ENCODE measurements at places on chromosomes 2 and 18. TPM values are rescaled to one million over a fixed set of nuclear protein-coding genes. Genes with fewer than 3 reads are reported as not detected.
A peak's percentile ranks its signal among the peaks of the same experiment; 100 is the strongest.

Gene TBR1
- not detected for total RNA-seq

DNA sequence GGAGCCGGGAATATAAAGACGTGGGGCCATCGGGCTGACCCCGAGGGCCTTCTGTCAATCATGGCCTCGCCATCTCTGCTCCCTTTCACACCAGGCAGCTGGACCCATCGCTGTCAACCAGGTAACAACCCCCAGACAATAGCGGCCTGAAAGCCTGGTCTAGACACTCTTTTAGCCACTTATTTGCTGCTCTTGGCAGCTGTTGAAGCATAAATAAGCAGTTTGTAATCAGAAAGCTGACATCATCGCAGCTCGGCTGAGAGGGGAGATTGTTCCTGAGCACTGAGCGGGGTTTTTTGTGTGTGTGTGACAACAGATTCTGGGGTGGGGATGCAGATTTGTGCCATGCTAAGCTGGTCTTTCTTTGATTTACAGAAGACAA lies 423.6 kb upstream of the POU3F3 start:
- DNase-seq, result no peak

Gene TNFRSF11A
- total RNA-seq, result 0.06 TPM

Gene RABL2A
- total RNA-seq, result 5.1 TPM

Gene ARHGAP28
- 15.5 TPM for total RNA-seq

DNA sequence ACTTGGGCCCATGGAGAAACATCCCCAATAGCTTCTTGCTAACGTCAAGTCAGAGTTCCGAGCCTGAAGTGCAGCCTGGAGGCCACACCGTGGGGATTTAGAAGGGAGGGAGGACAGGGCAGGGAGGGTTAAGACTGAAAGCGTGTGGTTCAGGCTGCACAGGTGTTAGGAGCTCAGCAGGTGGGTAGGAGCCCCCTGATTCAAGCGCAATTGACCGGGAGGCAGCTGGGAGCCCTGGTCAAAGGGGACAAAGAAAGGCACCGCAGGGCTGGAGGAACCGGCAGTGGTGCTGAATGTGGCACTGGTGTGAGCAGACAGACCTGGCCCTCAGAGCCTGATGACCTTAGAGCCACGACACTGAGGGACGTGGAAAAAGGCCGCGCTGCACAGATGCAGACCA lies 149.6 kb downstream of the TMEM18 start:
- no peak for DNase-seq

Gene HOXD11
- total RNA-seq, result not detected

DNA sequence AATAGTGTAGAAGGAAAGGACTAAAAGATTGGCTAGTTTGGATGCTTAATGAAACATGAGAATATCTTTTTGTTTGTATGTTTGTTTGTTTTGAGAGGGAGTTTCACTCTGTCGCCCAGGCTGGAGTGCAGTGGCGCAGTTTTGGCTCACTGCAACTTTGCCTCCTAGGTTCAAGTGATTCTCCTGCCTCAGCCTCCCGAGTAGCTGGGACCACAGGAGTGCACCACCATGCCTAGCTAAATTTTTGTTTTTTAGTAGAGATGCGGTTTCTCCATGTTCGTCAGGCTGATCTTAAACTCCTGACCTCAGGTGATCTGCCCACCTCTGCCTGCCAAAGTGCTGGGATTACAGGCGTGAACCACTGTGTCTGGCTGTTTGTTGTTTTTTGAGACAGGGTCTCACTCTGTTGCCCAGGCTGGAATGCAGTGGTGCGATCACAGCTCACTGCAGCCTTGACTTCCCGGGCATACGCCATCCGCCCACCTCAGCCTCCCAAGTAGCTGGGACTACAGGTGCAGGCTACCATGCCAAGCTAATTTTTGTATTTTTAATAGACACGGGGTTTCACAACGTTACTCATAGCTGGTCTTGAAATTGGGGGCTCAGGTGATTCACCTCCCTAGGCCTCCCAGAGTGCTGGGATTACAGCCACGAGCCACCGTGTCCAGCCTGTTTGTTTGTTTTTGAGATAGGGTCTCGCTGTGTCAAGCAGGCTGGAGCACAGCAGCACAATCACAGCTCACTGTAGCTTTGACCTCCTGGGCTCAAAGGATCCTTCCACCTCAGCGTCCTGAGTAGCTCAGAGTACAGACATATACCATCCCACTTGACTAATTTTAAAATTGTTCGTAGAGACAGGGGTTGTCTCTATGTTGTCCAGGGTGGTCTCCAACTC lies 209.2 kb downstream of the MYCN start:
- DNase-seq, result no peak

Gene THSD7B
- not detected for total RNA-seq

DNA sequence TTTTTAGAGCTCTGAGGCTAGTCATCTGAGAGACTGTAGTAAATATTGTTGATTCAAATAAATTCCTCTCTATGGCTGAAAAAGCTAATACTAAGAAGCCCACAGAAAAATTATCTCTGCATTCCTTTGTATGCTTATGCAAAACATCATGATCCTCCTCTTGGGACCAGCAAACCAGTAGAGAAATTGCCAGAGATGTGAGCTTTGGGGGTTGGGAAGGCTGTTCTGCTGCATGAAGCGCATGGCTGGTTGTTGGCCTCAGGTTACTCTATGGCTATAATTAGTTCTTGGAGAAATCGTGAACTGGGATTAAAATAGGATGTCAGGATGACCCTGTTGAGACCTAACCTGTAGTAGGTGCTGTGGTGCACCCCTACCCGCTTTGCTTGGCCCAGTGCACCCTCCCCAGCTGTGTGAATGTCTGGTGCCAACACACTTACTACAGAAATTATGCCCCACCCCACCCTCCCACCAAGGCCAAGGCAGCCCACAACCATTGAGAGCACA lies 35.5 kb upstream of the C1D start:
- DNase-seq, result no peak

- DNase-seq, result peak; percentile 16
These were observed at the start of gene TLX2 for GRCh38 chr2:74514368-74515270. Gene TLX2, plus strand, starts transcription at chr2:74514450. Its CDS starts 357 bp downstream, at chr2:74514807.

Gene IL36RN
- total RNA-seq, result not detected

GRCh38 chr18:9419956-9420631 lies 55.2 kb upstream of the RALBP1 start:
- peak; percentile 88 for DNase-seq

DNA sequence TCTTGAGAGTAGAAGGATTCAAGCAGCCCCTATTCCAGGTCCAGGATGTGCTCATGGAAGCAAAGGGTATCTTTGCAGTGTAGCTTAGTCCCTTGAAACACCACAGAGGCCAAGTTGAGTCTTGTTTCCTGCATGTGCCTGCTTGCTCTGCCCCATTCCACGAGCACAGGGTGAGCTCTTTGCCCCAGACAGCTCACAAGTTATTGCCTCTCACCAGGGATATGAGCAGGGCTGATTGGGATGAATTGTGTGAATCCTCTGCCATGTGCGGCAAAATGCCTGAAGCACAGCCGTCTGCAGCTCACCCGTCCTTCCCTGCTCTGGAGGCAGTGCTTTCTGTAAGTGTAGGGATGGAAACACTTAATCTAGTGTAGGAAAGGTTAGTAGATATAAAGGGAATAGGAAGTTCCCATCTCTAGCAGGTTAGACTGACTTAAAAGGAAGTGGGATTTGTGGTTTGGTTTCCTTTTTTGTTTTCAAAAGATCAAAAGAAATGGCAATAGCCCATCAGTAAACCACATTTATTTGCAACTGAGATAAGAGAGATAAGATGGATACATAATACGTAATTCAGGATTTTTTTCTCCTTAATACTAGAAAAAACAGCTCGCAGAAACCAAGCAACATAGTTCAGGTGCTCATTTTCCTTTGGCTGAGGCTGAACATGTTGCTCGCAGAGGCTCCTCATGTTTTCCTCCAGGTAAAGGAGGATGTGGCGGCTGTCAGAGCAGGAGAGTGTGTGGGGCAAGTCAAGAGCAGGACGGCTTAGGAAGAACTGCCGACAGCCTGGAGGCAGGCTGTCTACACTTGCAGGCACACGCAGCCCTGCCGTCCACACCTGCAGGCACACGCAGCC lies 41.4 kb downstream of the TMEM182 start:
- DNase-seq, result no peak

Gene VAPA
- total RNA-seq, result 246 TPM

- no peak for DNase-seq
These were observed 54.5 kb downstream of the MAP4K4 start for GRCh38 chr2:101751875-101752619.

DNA sequence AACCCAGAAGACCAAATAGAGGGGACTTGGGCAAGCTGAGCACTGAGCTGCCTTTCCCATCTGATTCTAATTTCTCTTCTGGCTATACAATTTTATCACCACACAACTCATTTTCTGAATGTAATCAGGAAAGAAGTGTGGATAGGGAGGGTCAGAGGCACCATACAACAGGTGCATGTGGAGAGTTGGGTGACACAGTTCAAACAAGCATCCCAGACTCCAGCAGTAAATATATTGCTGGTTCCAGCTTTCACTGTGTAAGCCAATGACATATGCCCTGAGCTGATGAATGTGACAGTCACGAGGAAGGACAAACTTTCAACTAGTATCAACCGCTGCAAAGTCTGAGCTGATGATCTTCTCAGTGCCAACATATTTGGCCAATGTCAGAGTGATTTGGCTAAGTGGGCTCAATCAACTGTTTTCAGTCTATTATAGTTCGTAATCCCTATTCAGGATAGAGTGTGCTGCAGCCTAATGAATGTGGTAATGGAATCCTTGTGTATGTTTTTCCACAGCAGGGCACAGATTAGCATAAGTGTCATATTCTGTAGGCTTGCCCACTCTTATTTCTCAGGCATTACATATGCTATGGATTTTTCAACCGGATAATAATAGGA lies 109.9 kb upstream of the MEIS1 start:
- no peak for DNase-seq

DNA sequence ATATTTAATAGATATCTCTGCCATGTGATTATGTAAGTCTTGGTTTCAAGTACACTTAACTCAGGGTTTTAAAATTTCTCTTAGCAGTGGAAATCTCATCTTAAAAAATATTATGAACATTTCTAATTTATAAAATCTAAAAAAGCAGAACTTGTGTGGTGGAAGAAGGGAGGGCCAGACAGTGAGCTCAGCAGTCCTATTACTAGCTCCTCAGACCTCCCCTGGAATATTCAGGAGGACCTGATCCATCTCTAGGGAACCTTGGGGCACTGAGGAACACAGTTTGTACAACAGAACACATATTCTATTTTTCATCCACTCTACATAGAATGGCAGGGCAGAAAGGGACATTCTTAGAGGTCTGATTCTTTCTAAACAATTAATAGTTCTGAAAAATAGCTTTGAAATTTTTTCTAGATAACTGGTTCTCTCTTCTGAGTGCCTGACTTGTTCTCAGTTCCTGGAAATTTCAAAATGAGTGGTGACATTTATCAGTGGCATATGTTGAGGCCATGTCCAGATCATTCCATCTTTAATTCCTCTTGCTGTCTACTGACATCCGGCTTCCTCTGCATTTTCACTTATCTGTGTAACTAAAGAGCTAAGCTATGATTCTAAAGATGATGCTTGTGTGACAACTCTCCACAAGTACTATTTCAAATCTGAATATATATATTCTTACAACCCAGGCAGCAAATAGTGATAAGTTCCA lies 8.2 kb upstream of the MAP4K4 start:
- no peak for DNase-seq

DNA sequence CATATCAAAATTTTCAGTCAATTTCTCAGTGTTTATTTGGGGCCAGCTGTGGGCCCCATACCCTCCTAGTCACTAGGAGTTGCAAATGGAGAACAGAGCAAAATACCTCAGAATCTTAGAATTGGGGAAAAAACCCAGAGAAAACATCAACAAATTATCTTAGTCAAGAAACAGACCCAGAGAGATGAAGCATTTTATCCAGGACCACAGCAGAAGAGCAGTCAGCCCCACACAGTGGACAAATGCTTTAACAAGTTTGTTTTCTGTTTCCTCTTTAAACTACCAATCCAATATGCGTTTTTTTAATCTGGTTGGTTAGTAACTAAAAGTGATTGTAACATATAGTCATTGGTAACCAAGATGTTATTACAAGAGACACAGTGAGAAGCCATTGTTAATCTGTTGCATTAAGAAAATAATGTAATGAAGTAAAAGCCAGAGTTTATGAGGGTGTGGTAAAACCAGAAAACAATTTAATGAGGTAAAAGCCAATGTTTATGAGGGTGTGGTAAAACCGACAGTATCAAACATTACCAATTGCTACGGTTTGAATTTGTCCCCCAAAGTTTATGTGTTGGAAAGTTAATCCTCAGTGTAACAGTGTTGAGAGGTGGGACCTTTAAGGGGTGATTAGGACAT lies 60.7 kb upstream of the COX7A2L start:
- DNase-seq, result peak; percentile 49

Gene PASK
- total RNA-seq, result 8.3 TPM

GRCh38 chr2:9002313-9002636 lies 1.2 kb downstream of the MBOAT2 start:
- DNase-seq, result no peak

DNA sequence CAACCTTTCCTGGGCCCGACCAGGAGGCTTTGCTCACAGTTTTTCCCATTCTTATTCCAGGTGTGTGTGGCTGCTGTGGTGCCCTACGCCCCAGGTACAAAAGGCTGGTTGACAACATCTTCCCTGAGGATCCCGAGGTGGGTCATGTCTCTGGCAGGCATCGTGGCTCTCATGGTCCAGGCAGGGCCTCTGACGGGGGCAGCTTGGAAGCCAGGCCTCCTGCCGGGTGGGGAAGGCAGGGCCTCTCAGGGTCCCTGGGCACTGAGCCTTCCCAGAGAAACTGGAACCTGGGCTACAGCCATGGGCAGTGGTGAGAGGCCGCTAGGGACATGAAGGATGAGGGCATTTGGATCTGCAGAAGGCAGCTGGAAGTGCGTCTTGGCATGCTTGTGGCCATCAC lies 49.4 kb downstream of the EFR3B start:
- no peak for DNase-seq

- peak; percentile 50 for DNase-seq
These were observed 59.4 kb upstream of the SIX2 start for GRCh38 chr2:45068571-45069140.

Gene ANKRD44
- 4.0 TPM for total RNA-seq

Gene C2orf81
- 0.63 TPM for total RNA-seq

- peak; percentile 95 for DNase-seq
These were observed 24.9 kb downstream of the CIDEA start for GRCh38 chr18:12278741-12279682.

DNA sequence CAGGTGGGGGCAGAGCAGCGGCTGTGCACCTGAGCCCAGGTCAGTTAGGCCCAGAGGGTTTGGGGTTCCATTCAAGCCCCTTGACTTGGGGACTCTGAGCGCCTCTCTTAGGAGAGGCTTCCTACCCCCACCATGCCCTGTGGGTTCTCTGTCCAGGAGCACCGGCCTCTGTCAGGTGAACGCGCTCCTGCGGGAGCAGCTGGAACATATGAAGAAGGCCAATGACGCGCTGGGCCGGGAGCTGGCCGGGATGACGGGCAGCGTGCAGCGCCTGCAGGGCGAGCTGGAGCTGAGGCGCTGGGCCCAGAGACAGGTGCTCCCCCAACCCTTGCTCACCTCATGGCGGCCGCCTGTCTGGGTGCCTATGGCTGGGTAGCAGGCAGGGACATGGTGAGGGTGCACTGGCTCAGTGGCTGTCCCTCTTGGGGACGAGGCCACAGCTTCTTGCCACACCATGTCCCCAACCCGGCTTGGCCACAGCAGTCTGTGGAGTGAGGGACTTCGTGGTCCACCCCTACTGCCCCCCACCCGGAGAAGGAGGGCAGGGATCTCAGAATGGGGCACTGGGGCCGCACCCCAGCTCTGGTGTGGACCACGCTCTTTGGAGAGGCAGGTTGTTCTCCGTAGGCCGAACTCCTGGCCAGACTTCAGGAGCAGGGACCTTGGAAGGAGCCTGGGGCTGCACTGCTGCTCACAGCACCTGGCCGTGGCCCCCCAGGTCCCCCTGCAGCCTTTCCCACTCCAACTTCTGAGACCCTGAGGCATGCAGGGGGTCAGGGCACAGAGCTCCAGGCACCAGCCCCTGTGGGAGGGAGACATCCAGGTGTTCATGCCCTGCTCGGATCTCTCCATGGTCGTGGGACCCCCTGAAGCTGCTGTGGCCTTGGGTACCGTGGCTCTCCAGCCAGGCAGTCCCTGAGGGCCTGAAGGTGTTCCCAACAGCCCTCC lies 19.7 kb downstream of the CROCC2 start:
- no peak for DNase-seq
